ENCODE measurements at places on chromosomes 6 and 20.

- peak; percentile 97 for ATAC-seq
These were observed at the start of gene ATRN for GRCh38 chr20:3470627-3471396. TSS of gene ATRN (plus strand) at chr20:3471018. CDS start at chr20:3471108, 90 bp downstream.

DNA sequence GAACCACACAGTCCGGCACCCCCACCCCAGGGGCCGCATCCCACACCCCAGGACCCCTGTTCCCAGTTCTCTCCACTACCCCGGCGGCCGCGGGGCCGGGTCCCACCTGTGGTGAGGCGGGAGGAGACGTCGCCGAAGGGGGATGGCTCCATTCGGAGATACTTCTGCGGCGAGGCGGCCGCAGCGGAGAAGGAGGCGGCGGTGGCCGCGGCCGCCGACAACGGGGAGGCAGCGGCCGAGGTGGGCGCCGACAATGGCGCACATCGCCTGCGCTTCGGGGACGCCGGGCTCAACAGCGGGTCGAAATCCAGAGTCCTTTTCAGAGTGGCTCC is 723 bp downstream of the AKIRIN2 start:
- no peak for ATAC-seq

DNA sequence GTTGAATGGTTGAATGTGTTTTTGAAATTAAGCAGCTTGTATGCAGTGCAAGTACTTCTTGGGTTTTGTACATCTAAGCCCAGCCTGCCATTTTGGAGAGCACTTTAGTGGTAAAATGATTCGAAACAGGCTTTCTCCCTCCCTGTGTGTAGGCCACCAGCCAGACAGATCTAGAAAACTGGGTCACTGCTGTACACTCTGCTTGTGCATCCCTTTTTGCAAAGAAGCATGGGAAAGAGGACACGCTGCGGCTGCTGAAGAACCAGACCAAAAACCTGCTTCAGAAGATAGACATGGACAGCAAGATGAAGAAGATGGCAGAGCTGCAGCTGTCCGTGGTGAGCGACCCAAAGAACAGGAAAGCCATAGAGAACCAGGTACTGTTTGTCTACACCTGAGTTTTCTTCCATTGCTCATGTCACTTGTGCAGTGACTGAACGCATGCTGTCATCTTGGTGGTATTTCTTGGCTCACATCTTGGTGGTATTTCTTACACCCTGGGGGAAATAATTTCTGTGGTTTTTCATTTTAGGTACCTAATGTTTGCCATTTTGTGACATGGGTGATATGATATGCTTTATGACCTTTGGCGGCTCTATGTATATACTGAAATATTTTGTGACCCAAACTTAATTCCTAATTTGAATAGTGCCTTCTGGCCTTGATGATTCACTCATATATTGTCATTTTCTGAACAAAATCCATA is 115.7 kb upstream of the CLDN20 start:
- no peak for ATAC-seq

DNA sequence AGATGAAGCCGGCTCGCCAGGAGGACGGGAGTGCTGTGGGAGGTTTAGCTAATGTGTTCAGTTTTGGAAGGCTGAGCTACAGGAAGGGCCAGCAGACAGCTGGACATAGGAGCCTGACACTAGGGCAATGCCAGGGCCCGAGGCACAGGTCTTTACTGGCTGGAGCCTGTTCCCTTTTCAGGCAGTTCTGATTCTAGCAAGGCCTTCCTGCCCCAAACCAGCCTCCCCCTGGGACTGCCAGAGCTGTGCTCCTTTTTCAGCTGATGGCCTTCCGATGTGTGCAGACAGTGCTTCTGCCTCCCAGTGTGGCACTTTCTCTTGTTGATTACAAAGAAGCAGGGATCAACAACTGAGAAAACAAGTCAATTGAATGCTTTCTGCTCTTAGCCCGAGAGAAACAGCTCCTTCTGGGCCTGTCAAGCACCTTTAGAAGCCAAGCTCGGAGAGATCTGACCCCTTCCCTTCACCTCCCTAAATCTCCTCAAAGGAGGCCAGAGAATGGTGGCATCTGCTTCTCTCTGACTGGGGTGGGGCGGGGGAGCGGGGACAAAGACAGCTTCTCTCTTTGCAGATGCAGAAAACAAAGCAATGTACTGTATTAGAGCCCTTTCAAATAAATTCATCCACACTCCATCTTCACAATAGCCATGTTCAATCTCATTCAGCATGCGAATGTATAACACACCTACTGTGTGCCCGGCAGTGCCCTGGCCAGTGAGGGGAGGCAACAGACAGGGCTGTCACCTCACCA is 63.2 kb downstream of the RAB44 start:
- ATAC-seq, result no peak

All from gastroesophageal sphincter (tissue), 4 donors.